ENCODE measurements at places on chromosomes 16 and 17. TPM values are rescaled to one million over a fixed set of nuclear protein-coding genes. Genes with fewer than 3 reads are reported as not detected.

GRCh38 chr17:31156326-31156725 lies 61.5 kb downstream of the NF1 start:
- H3K4me1 ChIP-seq = no peaks in the 10 kb centered on the region
- H3K4me3 ChIP-seq = no peak overlapping the region
- no peak overlapping the region for H3K27ac ChIP-seq
- H3K36me3 ChIP-seq = no peaks in the 10 kb centered on the region
- DNase-seq = no peak

GRCh38 chr16:46607529-46607928 lies 13.7 kb downstream of the SHCBP1 start:
- peaks cover 5% of the 10 kb centered on the region for H3K36me3 ChIP-seq
- no peaks in the 10 kb centered on the region for H3K4me1 ChIP-seq
- H3K4me3 ChIP-seq = no peak overlapping the region
- no peak overlapping the region for H3K27ac ChIP-seq

DNA sequence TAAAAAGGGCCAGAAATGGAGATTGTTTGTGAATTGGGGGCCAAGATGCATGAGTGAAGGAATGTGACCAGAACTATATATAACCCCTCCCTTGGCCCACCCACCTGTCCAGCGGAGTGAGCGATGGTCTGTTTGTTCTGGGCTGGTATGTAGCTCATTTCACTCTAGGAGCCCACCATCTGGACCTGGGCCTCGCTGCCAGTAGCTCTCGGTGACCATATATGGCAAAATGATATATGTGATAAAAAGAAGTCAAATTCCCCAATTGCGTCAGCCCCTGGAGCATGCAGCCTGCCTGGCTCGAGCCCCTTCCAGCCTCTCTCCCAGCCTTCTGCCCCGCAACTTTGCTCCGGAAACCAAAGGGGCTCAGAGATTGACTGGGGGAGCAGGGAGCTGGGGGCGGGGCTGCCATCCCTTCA lies 47.3 kb downstream of the CCDC42 start:
- no peak for DNase-seq
- H3K4me1 ChIP-seq = no peaks in the 10 kb centered on the region
- no peaks in the 10 kb centered on the region for H3K36me3 ChIP-seq
- no peak overlapping the region for H3K4me3 ChIP-seq

- DNase-seq = no peak
- H3K36me3 ChIP-seq = no peaks in the 10 kb centered on the region
- no peak overlapping the region for H3K27ac ChIP-seq
- H3K27me3 ChIP-seq = no peaks in the 10 kb centered on the region
- H3K4me3 ChIP-seq = no peak overlapping the region
Observed at GRCh38 chr17:50448643-50449042, 20.0 kb downstream of the CHAD start.

DNA sequence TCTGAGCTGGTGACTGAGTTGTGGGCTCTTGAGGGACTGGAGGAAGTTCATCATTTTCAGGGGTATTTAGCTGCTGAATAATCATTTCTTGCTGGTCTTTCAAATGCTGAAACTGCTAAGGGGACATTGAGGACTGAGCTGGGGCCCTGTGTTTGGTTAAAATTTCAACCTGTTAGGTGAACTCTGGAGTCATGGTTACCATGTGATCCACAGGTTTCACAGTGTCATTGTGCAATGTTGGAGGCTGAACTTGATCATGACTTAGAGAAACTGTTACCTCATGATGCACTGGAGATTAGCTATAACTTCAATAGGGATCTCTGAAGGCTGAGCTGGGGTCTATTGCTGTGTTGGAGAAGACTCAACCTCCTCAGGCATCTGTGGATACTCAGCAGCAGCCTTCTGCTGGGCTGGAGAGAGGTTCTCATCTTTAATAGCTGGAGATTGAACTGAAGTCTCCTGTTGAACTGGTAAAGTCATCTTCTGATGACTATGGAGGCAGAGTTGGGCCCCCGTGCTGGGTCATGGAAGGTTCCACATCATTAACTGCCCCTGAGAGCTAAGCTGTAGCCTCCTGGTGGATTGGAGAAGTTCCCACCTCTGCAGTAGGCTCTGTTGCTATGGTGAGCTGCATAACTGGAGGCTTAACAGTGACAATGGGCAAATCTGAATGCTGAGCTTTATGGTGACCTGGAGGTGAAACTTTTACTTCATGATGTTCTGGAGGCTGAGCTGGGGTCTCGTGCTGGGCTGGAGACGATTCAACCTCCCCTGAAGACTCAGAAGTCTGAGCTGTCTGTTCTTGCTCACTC lies 15.2 kb downstream of the RDM1 start:
- no peak for DNase-seq
- H3K27me3 ChIP-seq = no peaks in the 10 kb centered on the region
- no peaks in the 10 kb centered on the region for H3K4me1 ChIP-seq
- no peak overlapping the region for H3K4me3 ChIP-seq
- H3K36me3 ChIP-seq = no peaks in the 10 kb centered on the region
- H3K27ac ChIP-seq = no peak overlapping the region

SLC25A10 gene
- 12.7 TPM for polyA plus RNA-seq

DNA sequence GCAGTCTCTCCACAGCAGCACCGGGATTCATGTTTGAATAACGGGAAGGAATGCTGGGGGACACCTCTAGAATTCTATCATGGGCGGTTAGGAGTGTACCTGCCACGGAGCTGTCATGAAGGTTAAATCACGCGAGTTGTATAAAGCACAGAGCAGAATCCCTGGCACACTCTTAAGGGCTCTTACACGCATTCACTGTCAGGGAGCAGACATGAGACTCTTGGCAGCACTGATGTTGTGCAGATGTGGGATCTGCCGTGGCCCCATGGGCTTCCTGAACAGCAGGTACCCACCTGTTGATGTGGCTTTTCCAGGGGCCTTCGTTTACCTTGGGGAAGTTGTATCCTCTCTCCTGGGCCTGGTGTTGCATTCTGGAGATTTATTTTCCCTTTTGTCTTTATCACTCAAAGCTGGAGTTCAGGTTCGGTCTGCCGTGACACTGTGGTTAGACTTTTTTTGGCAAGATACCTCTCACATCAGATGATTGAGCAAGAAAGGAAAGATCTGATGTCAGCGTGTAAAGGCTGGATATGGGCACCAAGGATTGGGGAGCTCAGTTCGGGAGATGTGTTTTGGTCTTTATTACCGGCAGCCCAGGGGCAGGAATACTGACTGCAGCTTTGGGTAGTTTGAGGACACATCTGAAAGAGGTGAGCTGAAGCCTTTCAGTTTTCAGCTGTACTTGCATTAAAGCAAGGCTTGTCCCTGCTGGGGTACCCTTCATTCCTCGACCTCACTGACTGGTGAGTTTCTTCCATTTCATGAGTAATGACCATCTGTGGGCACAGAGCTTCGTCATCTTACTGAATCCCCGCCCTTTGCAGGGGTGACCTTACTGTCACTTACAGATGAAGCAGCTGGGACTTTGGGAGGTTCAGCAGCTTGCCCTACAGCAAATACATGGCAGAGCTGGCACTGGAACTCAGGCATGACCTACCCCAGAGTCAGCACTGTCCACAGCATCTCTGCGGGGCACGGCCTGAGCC lies 19.3 kb downstream of the KNOP1 start:
- no peaks in the 10 kb centered on the region for H3K27me3 ChIP-seq
- peaks cover 15% of the 10 kb centered on the region for H3K36me3 ChIP-seq
- no peak overlapping the region for H3K4me3 ChIP-seq
- peaks cover 16% of the 10 kb centered on the region for H3K4me1 ChIP-seq
- no peak overlapping the region for H3K27ac ChIP-seq

DNA sequence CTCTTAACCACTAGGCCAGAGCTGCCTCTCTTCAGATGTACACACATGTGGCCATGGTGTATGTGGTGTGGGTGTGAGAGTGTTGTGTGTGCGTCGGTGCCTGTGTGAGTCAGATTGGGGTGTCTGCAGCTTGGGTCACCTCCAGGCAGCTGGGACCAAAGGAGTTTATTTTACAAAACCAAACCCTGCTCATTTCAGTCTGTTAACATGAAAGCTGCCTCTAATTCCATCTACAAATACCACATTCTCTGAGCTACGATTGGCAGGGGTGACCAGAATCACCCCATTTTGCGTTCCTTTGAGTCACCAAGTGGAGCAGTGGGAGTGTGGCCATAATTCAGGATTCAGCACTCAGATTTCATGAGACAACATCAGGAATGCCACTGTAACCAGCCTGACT lies 105.3 kb downstream of the IRX5 start:
- H3K36me3 ChIP-seq = no peaks in the 10 kb centered on the region
- H3K4me3 ChIP-seq = no peak overlapping the region
- no peak overlapping the region for H3K27ac ChIP-seq
- DNase-seq = no peak
- H3K4me1 ChIP-seq = peaks cover 16% of the 10 kb centered on the region

- H3K27ac ChIP-seq = no peak overlapping the region
- no peak for DNase-seq
- peaks cover 62% of the 10 kb centered on the region for H3K36me3 ChIP-seq
- H3K4me1 ChIP-seq = no peaks in the 10 kb centered on the region
Observed at GRCh38 chr16:27498031-27498825, 51.5 kb downstream of the GTF3C1 start.

IL17C gene
- polyA plus RNA-seq = not detected

DNA sequence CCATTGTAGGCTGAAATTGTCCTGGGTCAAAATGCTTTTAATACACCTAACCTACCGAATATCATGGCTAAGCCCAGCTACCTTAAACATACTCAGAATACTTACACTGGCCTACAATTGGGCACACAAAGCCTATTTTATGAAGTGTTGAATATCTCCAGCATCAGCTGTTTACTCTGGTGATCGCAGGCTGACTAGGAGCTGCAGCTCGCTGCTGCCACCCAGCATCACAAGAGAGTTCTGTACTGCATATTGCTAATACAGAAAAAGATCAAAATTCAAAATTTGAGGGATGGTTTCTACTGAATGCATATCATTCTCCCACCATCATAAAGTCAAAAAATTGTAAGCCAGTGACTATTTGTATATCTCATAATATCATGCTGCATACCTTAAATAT lies 55.3 kb downstream of the ULK2 start:
- no peaks in the 10 kb centered on the region for H3K4me1 ChIP-seq
- H3K27ac ChIP-seq = no peak overlapping the region
- DNase-seq = no peak
- H3K4me3 ChIP-seq = no peak overlapping the region

CAPNS2 gene
- 70.5 TPM for polyA plus RNA-seq
